ENCODE measurements at places on chromosomes 5 and 9.
A peak's percentile ranks its signal among the peaks of the same experiment; 100 is the strongest.

DNA sequence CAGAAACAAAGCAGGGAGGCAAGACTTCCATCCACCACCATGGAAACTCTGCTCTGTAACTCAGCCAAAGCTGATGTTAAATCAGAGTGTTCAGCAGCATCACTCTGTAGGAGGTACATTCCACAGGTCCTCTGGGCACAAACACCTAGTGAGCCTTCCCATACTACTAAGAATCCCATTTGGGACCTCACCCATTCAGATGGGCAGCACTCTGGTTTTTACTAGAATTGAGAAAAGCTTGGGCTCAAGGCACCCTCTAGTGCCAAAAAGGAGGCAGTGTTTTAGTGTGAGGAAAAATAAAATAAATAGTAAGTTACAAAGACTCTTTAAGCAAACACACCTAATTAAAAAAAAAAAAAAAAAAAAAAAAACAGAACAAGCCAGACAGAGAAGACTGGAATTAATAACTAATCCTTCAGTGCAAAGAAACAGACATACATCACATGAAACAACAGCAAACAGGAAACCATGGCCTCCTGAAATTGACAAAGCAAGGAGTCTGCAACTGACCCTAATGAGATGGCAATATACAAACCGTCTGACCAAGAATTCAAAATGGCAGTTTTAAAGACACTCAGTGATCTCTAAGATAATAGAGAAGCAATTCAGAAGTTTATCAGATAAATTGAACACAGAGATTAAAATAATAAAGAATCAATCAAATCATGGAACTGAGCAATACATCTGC lies 159.5 kb downstream of the GNA14 start:
- DNase-seq, result no peak

GRCh38 chr9:8651846-8652215 lies 852.3 kb upstream of the DMAC1 start:
- DNase-seq, result no peak

DNA sequence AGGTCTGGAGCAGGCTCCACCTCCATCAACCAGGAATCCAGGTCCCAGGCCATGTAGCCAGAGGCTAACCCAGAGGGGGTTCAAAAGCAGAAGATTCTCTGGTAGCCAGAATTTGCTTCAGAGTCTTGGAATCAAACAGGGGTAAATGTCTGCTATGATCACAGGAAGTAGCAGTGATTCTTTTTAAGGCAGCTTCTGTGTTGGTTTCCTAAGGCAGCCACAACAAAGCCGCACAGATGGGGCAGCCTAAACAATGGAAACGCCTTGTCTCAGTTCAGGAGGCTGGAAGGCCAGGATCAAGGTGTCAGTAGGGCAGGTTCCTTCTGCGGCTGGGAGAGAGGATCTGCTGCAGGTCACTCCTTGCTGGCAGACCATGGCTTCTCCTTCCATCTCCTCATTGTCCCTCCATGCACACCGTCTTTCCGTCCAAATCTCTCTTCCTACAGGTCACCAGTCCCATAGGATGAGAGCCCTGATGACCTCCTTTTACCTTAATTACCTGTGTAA lies 167.3 kb downstream of the ROR2 start:
- DNase-seq, result no peak

DNA sequence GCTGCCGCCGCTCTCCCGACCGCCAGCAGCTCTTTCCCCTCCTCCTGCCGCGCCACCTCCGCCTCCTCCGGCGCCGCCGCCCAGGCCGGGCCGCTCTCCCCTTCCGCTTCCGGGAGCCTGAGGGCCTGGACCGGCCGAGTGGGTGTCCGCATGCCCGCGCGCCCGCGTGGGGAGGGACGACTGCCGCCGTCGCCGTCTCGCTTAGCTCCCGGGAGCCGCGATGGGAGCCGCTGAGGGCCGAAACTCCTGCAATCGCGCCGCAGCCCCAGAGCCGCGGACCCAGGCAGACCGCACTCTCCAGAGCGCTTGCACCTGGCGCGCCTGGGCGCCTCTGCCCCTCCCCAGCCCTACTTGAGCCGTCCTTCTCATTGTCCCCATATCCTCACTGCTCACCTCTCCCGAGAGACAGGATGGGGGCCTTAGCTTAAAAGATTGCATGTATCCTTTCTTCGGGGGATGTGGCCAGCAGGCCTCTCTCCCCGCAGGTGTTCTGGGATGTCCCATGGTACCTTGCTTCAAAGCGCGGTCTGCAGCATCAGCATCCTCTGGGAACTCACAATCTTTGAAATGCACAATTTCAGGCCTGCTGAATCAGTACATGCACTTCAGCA lies at the start of gene ZDHHC21:
TSS of gene ZDHHC21 (minus strand) at position 182 of the 611 bp plus-strand sequence. CDS start 19,092 bp downstream, outside the sequence.
- DNase-seq, result peak; percentile 14

DNA sequence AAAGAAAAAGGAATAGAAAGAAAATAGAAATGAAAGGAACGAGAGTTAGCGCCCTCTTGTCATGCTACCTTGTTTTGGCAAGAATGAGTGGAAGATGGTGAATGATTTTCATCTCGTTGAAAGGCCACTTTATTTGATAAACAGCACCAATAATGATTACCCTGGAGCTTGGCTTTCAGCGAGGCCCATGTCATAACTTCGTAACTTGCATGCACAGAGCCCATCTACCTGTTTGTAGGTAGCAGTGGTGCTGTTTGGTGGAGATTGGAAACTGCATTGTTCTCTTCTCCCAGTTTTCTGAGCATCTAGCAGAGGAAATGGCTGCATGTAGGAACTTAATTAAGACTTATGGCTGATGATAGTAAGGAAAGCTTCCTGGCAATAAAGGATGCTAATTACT lies 59.3 kb downstream of the NPR3 start:
- DNase-seq, result no peak

Data from cortex of kidney (tissue), 1 donor.